Posterior vena cava (tissue), 2 donors: ENCODE measurements at places on chromosomes 2 and 18. TPM values are rescaled to one million over a fixed set of nuclear protein-coding genes. Genes with fewer than 3 reads are reported as not detected.

CACNB4 gene
- 10.5 TPM for total RNA-seq

AGXT gene
- not detected for total RNA-seq

SCN7A gene
- 3.8 TPM for total RNA-seq

RAPGEF4 gene
- 4.5 TPM for total RNA-seq

COL6A3 gene
- 835 TPM for total RNA-seq

SERPINB13 gene
- total RNA-seq = not detected

ACMSD gene
- not detected for total RNA-seq

GPR17 gene
- not detected for total RNA-seq

SPATS2L gene
- 68.7 TPM for total RNA-seq
